ENCODE measurements at places on chromosomes 2 and 18. TPM values are rescaled to one million over a fixed set of nuclear protein-coding genes. Genes with fewer than 3 reads are reported as not detected.

DNA sequence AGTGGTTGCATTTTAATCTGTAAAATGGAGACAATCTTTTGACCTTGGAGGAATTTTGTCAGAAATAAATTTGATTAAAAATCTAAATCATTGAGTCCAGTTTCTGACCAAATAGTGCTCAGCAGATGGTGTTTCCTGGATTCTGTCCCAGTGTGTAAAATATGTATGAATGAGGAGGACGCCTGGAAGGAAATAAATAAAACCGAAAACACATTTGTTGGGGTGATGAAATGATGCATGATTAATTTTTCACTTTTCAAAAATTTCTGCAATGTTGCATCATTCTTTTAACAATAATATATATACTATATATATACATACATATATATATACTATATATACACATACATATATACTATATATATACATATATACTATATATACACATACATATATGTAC is 261.1 kb upstream of the TRIB2 start:
- no peak overlapping the region for H3K4me3 ChIP-seq
- no peak for DNase-seq
- H3K27ac ChIP-seq: no peak overlapping the region
- peaks cover 65% of the 10 kb centered on the region for H3K4me1 ChIP-seq

The IL18R1 gene
- total RNA-seq: 11.8 TPM

- H3K4me1 ChIP-seq: peaks cover 33% of the 10 kb centered on the region
- no peak overlapping the region for H3K27ac ChIP-seq
- H3K36me3 ChIP-seq: peaks cover 37% of the 10 kb centered on the region
- H3K27me3 ChIP-seq: no peaks in the 10 kb centered on the region
- no peak overlapping the region for H3K4me3 ChIP-seq
- no peak for DNase-seq
These were observed 20.1 kb downstream of the TPGS2 start for GRCh38 chr18:36808681-36809080.

- no peaks in the 10 kb centered on the region for H3K27me3 ChIP-seq
- H3K4me1 ChIP-seq: no peaks in the 10 kb centered on the region
- no peak overlapping the region for H3K4me3 ChIP-seq
- no peaks in the 10 kb centered on the region for H3K36me3 ChIP-seq
- DNase-seq: no peak
- no peak overlapping the region for H3K27ac ChIP-seq
These were observed 7.0 kb upstream of the AOX1 start for GRCh38 chr2:200578778-200579177.

GRCh38 chr18:71106701-71107100 is 817.9 kb downstream of the SOCS6 start:
- H3K4me1 ChIP-seq: no peaks in the 10 kb centered on the region
- no peaks in the 10 kb centered on the region for H3K36me3 ChIP-seq
- H3K27ac ChIP-seq: peak overlapping the region; percentile 1
- no peak for DNase-seq

The HAAO gene
- 2.9 TPM for total RNA-seq

DNA sequence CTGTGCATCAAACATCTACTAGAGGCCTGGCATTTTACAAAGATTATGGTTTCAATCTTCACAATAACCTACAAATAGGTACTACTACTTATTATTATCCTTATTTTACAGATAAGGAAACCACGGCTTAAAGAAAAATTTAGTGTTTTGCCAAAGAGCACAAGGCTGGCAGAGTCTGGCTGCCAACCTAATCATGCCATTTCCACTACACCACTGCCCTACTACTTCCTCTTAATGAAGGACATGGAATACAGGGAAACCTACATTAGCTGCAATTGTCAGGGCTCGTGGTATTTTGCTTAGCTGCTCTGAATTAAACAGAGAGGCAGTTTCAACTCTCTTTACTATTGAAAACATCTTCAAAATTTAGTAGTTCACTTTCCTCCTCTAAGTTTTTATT is 5.9 kb downstream of the MBOAT2 start:
- peaks cover 15% of the 10 kb centered on the region for H3K4me1 ChIP-seq
- no peak for DNase-seq
- no peaks in the 10 kb centered on the region for H3K27me3 ChIP-seq
- H3K36me3 ChIP-seq: no peaks in the 10 kb centered on the region

DNA sequence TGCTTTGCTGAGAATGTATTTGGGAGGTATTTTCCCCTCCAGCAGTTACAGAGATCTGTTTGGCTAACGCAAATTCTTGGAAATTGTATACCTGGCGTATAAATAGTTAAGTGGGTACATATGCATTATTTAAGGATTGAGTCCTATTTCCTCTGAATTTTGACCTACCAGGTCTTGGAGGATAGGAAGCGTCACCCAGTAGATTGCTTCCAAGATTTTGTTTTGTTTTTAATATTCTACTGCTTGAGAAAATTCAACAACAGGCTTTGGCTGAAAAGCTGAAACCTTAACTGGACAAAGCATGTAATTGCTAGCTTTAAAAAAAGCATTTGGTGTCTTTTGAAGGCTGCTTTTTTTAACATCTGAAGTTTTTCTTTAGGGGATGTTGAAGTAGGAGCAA is 150.1 kb downstream of the WDSUB1 start:
- no peaks in the 10 kb centered on the region for H3K36me3 ChIP-seq
- peaks cover 66% of the 10 kb centered on the region for H3K4me1 ChIP-seq
- no peak overlapping the region for H3K4me3 ChIP-seq
- no peak for DNase-seq
- peak overlapping the region; percentile 80 for H3K27ac ChIP-seq

- H3K27me3 ChIP-seq: no peaks in the 10 kb centered on the region
- no peak overlapping the region for H3K27ac ChIP-seq
- peak; percentile 50 for DNase-seq
- H3K4me1 ChIP-seq: no peaks in the 10 kb centered on the region
- no peaks in the 10 kb centered on the region for H3K36me3 ChIP-seq
These were observed 61.4 kb upstream of the SIX3 start for GRCh38 chr2:44880125-44880483.

GRCh38 chr2:172564376-172564775 is 8.5 kb downstream of the PDK1 start:
- DNase-seq: no peak
- peaks cover 45% of the 10 kb centered on the region for H3K36me3 ChIP-seq
- H3K27ac ChIP-seq: no peak overlapping the region
- H3K4me3 ChIP-seq: no peak overlapping the region
- no peaks in the 10 kb centered on the region for H3K27me3 ChIP-seq
- peaks cover 5% of the 10 kb centered on the region for H3K4me1 ChIP-seq

DNA sequence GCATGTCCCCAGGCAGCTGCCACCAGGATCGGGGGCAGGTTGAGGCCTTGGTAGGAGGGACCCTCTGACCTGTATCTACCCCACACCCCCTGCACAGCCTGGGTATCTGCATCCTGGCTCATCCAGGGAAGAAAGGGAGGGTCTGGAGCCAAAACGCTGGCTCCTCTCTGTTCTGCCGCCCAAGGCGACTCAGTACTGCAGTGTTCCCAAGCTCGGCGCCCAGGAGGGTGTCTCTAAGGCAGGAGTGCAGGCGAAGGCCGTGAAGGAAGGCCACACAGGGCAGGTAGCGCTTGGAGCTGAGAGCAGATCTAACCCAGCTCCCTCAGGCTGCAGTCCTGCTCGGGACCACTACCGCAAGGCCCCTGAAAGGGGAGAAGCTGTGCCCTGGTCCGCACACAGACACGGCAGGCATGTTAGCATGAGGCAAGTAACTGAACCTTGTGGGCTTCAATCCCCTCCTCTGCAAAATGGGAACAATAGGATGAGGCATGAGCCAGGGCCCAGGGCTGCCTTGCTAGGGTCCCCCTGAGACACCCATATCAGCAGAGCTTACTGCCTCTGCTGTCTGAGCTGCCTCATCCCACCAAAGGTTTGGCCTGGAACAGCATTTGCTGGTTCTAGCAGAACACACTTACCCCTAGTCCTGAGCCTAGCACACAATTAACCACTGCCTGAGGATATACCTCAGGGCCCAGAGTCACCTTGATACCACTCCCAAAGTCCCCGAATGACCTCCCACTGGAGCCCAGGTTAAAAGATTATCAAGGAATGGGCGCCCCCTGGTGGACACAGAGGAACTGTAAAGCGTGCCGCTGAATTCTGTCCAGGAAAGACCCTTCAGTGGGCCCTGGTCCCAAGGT is 6.5 kb downstream of the PTMA start:
- peak overlapping the region; percentile 73 for H3K27ac ChIP-seq
- no peak overlapping the region for H3K4me3 ChIP-seq
- H3K4me1 ChIP-seq: peaks cover 46% of the 10 kb centered on the region
- no peaks in the 10 kb centered on the region for H3K27me3 ChIP-seq
- H3K36me3 ChIP-seq: peaks cover 30% of the 10 kb centered on the region

DNA sequence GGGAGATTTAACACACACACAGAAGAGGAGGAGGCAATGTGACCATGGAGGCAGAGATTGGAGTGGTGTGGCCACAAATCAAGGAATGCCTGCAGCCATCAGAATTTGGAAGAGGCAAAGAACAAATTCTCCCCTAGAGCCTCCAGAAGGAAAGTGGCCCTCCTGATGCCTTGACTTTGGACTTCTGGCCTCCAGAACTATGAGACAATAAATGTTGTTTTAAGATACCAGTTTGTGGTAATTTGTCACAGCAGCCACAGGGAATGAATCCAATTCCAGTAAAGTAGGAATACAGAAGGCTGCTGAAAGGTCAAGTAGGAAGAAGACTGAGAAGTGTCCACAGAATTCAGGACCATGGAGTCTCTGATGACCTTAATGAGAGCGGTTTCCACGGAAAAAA is 18.1 kb downstream of the PAIP2B start:
- H3K36me3 ChIP-seq: no peaks in the 10 kb centered on the region
- no peaks in the 10 kb centered on the region for H3K27me3 ChIP-seq
- no peak for DNase-seq
- no peak overlapping the region for H3K4me3 ChIP-seq

The ABCG5 gene
- not detected for total RNA-seq

The VIL1 gene
- total RNA-seq: 0.86 TPM

The SERPINB8 gene
- 18.4 TPM for total RNA-seq

GRCh38 chr2:231228974-231229529 is 30.6 kb downstream of the ARMC9 start:
- H3K27me3 ChIP-seq: no peaks in the 10 kb centered on the region
- no peak for DNase-seq
- no peak overlapping the region for H3K4me3 ChIP-seq
- no peaks in the 10 kb centered on the region for H3K36me3 ChIP-seq
- H3K27ac ChIP-seq: peak overlapping the region; percentile 88

The KCNG2 gene
- total RNA-seq: not detected

DNA sequence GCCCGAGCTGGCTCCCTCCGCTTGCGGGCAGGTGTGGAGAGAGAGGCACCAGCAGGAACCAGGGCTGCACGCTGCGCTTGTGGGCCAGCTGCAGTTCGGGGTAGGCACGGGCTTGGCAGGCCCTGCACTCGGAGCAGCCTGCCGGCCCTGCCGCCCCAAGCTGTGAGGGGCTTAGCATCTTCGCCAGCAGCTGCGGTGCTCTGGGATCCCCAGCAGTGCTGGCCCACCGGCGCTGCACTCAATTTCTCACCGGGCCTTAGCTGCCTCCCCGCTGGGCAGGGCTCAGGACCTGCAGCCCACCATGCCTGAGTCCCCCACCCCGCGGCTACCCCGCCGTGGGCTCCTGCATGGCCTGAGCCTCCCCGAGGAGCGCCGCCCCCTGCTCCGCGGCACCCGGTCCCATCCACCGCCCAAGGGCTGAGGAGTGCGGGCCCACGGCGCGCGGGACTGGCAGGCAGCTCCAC is 434.4 kb upstream of the RGPD4 start:
- no peak overlapping the region for H3K27ac ChIP-seq
- no peaks in the 10 kb centered on the region for H3K4me1 ChIP-seq
- no peaks in the 10 kb centered on the region for H3K36me3 ChIP-seq
- no peak overlapping the region for H3K4me3 ChIP-seq
- H3K27me3 ChIP-seq: no peaks in the 10 kb centered on the region

The SH2D6 gene
- total RNA-seq: not detected

GRCh38 chr2:100242476-100242875 is 79.8 kb downstream of the LONRF2 start:
- no peak overlapping the region for H3K4me3 ChIP-seq
- no peak overlapping the region for H3K27ac ChIP-seq
- peaks cover 6% of the 10 kb centered on the region for H3K4me1 ChIP-seq
- DNase-seq: no peak

The ZNF519 gene
- total RNA-seq: 11.2 TPM

The DUSP19 gene
- 2.5 TPM for total RNA-seq

The ZNF396 gene
- 0.99 TPM for total RNA-seq

DNA sequence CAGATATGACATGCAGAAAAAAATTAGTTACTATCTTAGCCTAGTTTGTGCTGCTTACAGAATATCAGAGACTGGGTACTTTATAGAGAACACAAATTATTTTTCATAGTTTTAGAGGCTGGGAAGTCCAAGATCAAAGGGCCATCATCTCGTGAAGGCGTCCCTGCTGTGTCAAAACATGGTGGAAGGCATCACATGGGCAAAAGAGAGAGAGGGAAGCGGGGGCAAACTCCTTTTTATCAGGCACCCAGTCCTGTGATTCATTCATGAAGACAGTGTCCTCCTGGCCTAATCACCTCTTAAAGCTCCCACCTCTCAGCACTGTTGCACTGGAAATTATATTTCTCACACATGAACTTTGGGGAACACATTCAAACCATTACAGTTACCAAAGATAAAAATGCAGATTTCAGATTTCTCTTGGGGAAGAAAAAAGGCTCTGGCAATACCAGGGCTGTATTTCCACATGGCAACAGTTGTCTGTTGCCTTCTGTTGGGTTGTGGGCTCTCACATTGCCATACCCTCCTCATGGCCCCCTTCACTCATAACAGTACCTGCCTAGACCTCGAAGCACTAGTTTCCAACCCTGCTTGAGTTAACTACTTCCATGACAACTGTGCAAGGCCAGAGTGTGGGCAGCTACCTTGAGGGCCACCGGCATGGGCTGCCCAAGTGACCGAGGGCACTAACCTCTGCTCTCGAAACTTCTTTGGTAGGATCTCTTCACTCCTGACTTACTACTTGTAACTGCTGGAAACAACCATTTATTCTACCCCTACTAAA is 2.7 kb upstream of the ACTR3 start:
- no peak overlapping the region for H3K4me3 ChIP-seq
- no peaks in the 10 kb centered on the region for H3K27me3 ChIP-seq
- peaks cover 31% of the 10 kb centered on the region for H3K4me1 ChIP-seq
- H3K27ac ChIP-seq: no peak overlapping the region
